GF-D8 (cell line): ENCODE measurements at places on chromosomes 5 and 9.

DNA sequence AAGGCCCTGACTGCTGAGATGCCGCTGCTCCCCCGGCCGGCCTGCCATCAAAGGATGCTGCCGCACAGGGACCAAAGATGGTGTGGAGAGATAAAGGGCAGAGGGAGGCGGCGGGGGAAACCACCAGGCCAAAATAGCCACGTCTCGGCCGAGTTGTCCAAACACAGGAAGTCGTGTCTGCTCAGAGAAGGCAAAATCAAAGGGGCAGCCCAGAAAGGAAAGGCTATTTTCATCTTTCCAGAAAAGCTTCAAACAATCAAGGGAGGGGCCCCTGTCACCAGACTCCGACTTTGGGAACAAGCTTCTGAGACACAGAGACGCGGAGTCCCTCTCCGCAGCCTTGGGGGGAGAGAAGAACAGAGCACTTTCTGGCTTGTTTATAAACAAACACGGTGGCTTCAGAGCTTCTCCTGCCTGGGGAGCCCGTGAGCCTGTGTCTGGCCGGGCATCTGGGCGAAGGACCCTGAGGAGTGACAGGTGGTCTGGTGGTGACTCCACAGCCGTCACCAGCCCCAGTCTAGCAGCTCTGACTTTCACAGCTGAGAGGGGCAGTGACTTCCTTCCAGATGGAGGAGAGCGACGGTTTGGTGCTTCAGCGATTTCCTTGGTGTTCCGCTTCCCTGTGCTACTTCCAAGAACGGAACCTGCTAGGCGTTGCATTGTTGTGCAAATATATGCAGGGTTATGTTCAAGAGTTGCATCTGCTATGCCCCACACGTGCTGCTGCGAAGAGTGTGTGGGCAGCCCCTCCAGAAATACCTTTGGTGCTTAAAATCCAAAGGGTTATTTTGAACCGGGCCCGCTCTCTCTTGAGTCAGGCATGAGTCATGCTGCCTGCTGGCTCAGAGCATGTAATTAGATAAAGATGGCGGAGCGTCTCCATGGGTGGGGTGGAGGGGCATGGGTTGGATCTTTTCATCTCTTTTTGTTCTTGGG is 24.0 kb downstream of the ADAMTSL2 start:
- DNase-seq = peak; percentile 46

DNA sequence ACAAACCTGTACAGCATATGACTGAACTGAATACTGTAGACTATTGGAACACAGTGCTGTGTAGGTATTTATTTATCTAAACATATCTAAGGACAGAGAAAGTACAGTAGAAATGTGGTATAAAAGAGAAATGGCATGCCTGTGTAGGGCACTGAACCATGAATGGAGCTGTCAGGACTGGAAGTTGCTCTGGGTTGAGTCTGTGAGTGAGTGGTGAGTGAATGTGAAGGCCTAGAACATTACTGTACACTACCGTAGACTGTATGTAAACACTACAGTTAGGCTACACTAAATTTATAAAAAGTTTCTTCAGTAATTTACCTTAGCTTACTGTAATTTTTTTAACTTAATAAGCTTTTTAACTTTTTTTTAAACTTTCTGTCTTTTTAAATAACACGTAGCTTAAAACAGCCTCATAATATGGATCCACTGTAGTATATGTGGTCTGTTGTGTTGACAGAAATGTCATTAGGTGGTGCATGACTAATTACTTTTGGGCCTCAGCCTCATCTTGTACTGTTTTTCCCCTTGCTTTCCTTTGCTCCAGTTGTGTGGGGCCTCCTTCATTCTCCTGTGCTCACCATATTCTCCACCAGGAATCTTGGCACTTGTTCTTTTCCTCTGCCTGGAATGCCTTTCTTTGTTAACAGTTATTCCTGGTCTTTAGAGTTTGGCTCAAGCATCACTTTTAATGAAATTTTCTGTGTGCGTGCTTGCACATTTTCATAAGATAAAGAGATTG is 8.8 kb downstream of the SPIN1 start:
- DNase-seq = no peak

DNA sequence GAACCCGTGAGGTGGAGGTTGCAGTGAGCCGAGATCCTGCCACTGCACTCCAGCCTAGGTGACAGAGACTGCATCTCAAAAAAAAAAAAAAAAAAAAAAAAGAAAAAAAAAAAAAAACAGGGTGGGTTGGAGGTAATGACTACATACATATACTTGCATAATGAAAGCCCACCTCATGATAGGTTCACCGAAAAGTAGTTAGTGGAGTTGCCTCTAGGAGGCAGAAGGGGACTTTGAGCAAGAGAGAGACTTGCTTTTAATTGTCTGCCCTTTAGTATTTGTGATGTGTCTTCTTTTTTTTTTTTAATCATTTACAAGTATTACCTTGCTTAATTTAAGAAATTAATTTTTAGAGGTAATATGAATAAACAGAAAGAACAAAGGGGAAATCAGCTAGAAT is 99.8 kb downstream of the PPARGC1B start:
- no peak for DNase-seq

- DNase-seq = no peak
Observed at GRCh38 chr5:108508979-108509378, 127.1 kb upstream of the FBXL17 start.

DNA sequence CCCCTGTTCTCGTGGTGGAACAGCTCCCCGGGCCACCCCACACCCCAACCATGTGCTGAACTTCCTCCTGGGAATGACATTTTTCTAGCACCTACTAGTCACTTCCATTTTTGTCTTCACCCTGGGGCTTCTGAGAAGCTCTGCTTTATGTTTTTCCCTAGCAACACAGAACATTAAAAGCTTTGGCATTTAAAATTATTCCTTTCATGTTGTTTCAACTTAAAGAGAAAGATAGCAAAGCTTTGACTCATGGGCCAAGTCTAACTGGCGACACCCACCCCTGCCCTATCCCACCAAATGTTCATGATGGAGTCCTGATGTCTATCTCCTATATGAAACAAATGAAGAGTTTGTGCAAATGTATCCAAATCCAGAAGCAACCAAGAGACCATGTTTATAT is 22.4 kb downstream of the BOD1 start:
- no peak for DNase-seq

GRCh38 chr9:124849801-124850200 is 3.5 kb upstream of the WDR38 start:
- DNase-seq = no peak

DNA sequence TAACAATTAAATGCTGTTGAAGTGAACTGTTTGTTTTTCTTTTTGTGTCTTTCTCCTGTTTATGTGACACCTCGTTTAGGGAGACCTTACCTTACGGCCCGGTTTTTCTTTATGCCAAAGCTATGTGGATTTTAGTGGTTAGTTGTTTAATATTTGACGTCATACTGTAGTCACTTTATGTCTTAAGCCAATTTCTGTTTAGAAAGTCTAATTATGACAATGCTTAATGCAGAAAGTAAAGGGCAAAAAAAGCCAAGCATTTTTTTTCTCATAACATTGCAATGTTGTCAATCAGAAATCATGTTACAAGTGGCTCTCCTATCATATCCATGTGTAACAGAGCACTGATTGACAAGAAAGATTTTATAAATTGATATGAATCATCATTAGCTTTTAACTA is 442.5 kb upstream of the ARRDC3 start:
- DNase-seq = no peak

GRCh38 chr5:13992795-13993194 is 48.3 kb upstream of the DNAH5 start:
- no peak for DNase-seq

GRCh38 chr5:88263349-88263748 is 5.3 kb downstream of the TMEM161B start:
- no peak for DNase-seq

DNA sequence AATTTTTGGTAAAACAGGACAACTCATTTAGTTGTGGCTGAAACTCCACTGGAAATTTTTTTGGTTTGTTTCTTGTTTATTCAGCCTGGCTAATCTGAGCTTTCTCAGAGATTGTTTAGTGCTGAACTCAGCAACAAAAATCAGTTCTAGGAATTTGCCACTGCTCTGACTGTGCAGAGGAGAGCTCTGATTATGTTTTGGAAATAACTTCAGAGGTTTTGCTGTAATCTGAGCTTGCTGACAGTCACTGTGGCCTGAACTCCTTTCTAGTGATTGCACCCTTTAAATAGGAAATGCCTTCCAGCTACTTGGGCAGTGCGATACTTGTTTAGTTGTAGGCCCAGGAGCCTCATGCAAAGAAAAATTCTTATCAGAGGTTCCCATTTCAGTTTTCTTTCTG is 60.2 kb downstream of the OSTF1 start:
- peak; percentile 19 for DNase-seq

DNA sequence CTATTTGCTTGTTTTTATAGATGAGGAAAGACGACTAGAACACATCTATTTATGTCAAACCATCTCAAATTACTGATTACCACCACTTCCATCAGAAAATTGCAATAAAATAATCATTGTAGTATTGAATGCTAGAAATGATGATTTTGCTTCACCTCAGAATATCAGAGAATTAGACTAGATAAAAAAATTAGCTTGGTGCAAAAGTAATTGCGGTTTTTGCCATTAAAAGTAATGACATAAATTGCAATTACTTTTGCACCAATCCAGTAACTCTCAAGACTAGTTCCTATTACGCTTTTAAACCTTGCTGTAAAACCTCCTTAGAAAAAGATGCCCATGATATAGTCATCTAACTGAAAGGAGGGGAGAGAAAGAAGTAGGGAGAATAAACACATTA is 556.7 kb upstream of the GRIN3A start:
- no peak for DNase-seq

GRCh38 chr5:80502800-80503199 is 14.9 kb downstream of the FAM151B start:
- DNase-seq = peak; percentile 31

GRCh38 chr9:118058227-118058626 is 354.0 kb downstream of the TLR4 start:
- DNase-seq = no peak

- DNase-seq = no peak
Observed at GRCh38 chr9:37902796-37903646, 906 bp downstream of the SLC25A51 start.

- no peak for DNase-seq
Observed at GRCh38 chr5:14557203-14557770, 24.3 kb upstream of the OTULINL start.

GRCh38 chr9:5549658-5550650 is 39.6 kb downstream of the PDCD1LG2 start:
- no peak for DNase-seq

DNA sequence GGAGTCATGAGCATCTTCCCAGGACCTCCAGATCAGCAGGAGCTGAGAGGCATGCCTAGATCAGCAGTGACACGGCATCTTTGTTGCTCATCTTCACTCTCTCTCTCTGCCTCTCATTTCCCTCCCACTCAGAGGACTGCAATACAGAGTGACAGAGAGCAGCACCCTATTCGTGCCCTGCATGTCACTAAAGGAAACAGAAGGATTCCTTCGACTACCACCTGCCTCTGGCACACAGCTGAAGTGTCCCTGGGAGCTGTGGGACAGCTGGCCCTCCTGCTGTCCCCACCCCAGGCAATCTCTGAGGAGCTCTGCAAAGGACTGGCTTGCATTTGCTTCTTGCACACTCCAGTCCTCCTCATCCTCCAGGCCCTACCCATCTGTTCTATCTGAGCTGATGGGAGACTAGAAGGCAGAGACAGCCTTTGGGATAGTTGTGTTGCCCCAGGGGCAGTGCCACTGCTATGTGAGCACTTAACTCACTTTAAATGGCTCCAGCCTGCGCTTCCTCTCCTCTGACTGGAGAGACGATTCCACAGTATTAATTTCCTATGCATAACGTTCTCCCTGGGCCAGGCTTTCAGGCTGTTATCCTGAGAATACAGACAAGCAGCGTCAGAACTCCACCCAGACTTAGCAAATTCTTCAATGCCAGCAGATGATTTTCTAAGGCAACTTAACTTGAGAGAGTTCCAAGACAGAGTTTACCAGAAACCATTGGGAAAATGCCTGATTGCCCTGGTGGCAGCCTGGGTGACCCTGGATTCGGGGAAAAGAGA is 167.6 kb upstream of the MAP1B start:
- no peak for DNase-seq

DNA sequence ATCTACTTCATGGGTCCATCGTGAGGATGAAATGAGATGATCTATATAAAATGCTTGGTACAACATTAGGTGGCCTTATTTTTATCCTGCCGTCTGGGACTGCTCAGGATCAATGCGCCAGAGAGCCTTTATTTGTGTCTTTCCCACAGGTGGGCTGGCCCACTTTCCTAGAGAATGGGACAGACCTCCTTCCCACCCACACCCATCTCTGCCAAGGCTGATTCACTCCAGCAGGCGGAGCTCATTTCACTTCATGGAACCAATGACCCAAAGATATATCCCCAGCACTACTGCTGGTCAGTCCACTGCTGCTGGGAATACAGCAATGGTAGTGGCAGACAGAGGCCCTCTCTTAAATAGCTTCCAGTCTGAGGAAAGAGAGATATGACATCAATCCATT is 35.7 kb downstream of the TGFBI start:
- DNase-seq = no peak

DNA sequence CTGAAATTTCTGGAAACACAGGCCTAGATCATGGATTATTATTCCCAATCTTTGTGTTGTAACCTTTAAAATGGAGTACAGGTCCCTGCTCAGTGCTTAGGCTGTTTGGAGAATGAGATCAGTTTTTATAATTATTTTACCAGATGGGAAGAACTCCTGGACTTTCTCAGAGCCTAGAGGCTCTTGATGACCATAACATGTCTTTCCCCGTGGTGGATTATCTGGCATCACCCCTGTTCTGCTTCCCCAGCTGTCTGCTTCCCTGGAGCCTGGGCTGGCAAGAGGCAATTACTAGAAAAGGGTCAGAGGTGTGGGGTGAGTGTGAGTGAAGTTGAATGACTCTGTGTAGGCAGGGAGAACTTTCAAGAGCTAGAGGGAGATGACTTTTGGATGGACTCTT is 143.0 kb downstream of the CARTPT start:
- no peak for DNase-seq

- DNase-seq = no peak
Observed at GRCh38 chr9:136566901-136567300, 21.1 kb upstream of the NOTCH1 start.

GRCh38 chr5:154514331-154514730 is 36.3 kb upstream of the HAND1 start:
- no peak for DNase-seq

- no peak for DNase-seq
Observed at GRCh38 chr5:116451905-116452450, 122.6 kb downstream of the SEMA6A start.

DNA sequence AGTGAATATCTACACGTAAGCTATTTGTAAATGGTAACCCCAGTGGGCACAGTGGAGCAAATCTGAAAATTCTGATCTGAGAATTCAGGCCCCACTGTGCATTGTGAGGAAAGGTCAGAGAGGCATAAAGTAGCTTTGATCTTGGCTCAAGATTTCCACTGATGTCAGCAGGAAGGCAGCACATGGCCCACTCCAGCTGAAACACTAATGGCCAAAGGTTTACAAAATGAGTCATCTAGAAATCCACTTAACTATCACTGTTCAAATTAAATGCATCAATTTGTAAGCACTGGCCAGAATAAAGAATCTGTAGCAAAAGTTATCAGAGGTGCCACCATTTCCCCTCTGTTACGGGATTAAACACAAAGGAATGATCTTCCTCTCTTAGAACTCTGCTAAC is 191.6 kb downstream of the C9orf152 start:
- no peak for DNase-seq
